ENCODE measurements at places on chromosomes 13 and 19.
A peak's percentile ranks its signal among the peaks of the same experiment; 100 is the strongest.

- no peak for DNase-seq
These were observed 43.0 kb downstream of the CARS2 start for GRCh38 chr13:110662777-110663443.

DNA sequence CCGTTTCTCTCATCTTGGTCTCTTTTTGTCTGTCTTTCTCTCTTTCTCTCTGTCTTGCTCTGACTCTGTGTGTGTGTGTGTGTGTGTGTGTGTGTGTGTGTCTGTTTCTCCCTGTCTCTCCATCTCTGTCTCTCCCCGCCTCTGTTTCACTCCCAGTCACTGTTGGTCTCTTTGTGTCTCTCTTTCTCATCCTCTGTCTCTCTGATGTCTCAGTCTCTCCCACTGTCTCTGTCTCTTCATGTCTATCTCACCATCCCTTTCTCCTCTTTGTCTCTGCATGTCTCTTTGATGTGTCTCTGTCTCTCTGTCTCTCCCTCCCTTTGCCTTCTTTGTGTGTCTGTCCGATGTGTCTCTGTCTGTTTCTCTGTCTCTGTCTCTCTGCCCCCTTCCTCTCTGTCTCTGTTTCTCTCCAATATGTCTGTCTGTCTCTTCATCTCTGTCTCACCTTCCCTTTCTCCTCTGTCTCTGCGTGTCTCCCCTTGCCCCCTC is 2.5 kb downstream of the NFIC start:
- DNase-seq: no peak

DNA sequence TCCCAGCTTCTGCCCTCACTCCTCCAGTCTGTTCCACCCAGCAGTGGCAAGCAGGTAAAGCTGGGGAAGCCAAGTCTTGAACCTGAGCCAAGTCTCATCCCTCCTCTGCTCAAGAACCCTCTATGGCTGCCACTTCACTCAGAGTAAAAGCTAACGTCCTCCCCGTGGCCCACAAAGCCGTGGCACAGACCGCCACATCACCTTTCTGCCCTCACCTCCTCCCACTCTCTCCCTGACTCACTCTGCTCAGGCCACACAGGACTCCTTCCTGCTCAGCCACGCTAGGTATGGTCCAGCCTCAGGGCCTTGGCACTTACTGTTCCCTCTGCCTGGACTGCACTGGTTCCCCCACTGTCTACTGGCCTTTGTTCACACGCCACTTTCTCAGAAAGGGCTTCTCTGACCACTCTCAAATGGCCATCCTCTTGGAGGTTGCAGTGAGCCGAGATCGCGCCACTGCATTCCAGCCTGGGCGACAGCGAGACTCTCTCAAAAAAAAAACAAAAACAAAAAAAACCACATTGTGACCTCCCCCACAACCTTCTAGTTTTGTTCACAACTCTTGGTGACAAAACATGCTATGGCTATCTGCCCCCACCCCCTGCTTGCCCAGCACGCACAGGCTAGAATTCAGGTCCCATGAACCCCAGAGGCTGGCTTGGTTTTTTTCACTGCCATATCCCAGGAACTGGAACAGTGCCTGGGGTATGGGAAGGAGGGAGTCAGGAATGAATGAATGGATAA is 15.8 kb downstream of the NDUFB7 start:
- DNase-seq: no peak

DNA sequence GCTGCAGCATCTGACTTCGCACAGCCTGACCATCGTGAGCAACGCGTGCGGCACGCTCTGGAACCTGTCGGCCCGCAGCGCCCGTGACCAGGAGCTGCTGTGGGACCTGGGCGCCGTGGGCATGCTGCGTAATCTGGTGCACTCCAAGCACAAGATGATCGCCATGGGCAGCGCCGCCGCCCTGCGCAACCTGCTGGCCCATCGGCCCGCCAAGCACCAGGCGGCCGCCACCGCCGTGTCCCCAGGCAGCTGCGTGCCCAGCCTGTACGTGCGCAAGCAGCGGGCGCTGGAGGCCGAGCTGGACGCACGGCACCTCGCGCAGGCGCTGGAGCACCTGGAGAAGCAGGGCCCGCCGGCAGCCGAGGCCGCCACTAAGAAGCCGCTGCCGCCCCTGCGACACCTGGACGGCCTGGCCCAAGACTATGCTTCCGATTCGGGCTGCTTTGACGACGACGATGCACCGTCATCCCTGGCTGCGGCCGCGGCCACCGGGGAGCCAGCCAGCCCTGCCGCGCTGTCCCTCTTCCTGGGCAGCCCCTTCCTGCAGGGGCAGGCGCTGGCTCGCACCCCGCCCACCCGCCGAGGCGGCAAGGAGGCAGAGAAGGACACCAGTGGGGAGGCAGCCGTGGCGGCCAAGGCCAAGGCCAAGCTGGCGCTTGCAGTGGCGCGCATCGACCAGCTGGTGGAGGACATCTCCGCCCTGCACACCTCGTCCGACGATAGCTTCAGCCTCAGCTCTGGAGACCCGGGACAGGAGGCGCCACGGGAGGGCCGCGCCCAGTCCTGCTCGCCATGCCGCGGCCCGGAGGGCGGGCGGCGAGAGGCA is 13.6 kb downstream of the C19orf25 start:
- DNase-seq: no peak

GRCh38 chr13:21478881-21479808 is 20.0 kb upstream of the ZDHHC20 start:
- DNase-seq: peak; percentile 38

DNA sequence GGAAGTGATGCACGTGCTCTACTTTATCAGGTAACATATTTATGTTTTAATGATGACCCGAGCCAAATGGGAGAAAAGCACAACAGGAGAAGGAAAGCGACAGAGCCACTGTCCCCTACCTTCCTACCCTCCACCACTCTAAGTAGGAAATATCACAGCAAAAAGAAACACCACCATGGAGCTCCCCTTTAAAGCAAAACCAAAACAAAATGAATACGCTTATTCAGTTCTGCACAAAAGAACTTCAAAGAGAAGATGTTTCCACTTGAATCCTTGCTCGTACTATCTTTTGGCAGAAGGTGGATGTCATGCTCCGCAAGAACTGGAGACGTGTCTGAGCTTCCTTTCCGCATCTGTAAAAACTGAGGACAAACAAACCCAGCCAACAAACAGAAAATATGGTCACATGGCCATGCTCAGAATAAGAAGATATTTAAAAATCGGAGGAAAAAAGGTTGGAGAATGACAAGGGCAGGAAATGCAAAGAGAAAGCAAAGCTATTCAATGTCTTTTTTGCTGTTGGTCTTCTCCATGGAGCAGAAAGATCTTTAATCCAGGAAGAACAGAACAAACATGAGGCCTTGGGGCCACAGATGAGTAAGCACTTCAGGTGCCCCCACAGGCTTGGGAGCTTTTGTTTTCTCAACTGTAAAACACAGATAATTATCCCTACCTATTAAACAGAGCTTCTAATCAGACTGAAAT is 19.5 kb downstream of the N4BP2L1 start:
- DNase-seq: no peak

DNA sequence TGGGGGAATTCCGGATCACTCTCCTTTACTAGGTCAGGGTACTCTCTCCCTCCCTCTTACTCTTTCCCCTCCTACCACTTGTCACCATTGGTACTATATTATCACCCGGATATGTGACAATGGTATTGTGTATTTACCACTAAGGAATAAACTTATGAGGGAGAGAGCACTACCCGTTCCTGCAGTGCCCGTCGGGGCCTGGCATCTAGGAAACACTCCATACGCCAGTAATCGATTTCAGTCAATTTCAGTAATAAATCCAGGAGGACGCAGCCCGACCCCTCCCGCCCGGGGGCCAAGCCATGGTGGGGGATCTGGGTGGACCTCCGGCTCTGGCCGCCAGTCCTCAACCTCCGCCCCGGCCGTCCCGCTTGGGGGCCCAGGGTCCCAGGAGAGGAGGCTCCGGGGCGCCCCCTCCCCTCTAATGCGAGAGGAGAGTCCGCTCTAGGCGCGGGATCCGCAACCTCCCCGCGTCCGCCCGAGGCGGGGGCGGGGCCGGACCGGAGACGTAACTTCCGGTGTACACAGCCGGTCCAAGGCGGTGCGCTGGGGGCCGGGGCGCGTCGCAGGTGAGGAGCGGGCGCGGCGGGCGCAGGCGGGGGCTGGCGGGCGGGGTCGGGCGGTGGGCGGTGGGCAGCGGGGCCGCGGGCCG is at the start of gene GARRE1:
GARRE1 (plus strand) TSS at position 509 of the 652 bp plus-strand sequence. CDS start 45,920 bp downstream, outside the sequence.
- DNase-seq: peak; percentile 75

DNA sequence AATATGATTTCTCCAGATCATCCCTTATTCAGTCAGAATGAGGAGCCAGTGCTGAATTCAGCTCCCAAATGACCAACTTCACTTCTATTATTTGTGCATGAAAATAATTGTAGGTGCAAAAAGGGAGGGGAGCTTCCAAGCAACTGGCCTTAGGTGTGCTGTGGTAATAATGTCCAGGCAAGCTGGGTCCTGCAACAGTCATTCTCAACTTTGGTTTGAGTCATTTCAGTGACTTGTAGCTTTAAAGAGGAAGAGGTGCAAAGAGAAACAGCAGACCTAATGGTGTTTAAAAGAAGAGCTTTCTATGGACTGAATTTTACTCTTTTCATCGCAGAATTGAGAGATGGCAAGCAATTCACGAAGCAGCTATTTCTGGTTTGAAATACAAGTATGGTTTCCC is 29.2 kb upstream of the FGF9 start:
- DNase-seq: no peak

DNA sequence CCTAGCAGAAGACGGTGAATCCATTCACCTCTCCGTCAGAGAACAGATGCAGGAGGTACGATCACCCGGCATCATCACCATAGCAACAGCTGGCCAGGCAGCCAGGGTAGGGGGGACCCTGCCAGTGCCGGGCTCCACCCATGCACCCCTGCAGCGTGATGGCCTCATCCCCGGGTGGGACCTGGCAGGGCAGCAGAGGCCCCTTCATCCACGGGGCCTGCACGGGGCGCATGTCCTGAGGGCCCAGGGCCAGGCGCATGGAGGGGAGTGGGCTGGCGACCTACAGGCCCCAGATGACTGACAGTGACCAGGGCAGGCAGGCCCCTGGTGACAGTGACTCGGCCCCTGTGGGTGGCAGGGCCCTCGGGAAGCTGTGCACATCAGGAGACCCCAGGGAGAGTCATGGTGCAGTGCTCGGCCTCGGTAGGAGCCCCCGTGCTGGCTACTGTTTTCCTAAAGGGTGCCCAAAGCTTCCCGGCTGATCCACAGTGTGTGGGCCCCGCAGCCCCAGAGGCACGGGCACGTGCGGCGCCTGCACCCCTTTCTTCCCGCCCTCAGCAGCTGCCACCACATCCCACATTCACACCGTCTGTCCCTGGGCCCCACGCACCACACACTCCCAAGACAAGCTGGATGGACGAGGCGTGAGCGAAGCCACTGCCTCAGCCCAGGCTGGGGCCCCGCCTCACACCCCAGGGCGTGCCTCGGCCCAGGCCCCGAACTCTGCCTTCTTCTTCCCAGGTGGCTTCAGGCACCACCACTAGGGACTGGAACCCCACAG is 4.8 kb downstream of the RNF126 start:
- DNase-seq: no peak

DNA sequence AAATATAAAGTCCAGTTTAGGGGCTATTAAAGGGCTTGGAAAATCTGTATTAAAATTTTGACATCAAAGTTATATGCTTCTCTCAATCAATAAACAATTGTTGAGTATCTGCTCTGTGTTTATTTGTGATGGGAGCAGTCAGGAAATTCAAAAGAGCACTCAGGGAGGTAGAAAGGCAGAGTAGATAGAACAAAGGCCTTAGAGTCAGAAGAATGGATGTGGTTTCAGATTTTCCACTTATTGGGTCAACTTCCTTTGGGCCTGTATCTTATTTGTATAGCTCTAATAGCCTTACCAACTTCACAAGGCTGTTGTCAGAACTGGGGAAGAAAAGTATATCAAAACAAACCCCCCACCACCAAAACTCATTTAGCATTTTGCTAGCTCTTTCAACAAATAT is 302.6 kb downstream of the SPRY2 start:
- no peak for DNase-seq

- DNase-seq: no peak
These were observed 64.8 kb upstream of the FLT1 start for GRCh38 chr13:28559636-28560259.

GRCh38 chr19:15299568-15300409 is 32.5 kb downstream of the BRD4 start:
- DNase-seq: no peak

Data from activated gamma-delta T cell treated with anti-CD3 and anti-CD28 coated beads, Interleukin-2, amount 50 U/mL, for 16 hours (primary cell).